Cardiac septum (tissue), 1 donor: ENCODE measurements at places on chromosomes 16 and 17.

DNA sequence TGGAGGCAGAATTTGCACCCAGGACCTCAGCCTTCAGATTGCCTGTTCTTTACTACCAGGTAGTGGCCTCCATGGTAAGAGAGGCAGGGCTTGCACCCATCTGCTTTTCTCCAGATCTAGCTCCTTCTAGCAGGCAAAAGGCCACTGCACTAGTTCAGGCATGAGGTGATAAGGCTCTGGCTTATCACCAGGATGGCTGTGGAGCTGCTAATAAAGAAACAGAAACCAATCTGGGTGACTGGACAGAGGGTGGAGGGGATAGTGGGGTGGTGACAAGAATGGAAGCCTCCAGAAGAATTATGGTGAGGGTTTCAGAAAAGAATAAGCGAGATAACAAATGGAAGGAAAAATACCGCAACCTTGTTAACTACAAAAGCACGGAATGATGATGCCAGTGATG lies 15.5 kb upstream of the SUPT4H1 start:
- no peak for DNase-seq

DNA sequence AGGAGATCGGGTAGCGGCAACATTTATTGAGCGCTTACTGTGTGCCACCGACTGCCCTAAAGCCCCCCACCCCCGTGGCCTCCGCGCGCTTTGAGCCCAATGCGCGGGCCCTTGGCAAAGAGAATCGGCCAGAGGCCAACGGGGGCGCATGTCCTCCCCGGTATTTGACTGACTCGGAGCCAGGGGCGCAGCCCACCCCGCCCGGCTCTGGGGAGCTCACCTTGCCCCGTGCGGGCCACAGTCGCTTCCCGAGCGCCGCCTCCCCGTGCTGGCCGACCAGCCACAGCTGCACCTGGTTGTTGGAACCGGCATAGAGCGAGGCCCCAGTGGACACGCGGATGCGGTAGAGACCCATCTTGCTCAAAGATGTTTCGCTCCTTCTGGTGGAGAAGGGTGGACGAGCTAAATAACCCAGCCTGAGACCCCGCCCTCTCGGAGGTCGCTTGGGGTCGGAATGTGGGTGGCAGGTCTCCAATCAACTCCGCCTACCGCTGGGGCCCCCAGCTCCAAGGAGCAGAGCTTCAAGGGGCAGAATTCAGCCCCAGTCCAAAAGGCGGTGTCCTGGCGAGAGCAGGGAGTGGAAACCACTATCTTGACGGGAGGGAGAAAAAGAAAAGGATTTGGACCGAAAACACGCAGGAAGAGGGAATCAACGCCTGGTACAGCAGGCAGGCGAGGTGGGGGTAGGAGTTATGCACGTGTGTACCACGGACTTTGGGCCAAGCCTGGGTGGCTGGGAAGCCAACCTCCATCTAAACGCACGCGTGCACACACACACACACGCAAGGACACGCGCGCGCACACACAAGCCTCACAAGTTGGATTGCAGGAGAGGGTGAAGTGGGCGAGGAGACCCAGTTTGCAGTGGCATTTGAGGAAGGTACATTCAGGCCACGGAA lies at the start of gene ALOX15:
TSS of gene ALOX15 (minus strand) at position 382 of the 899 bp plus-strand sequence. CDS start at position 355, 27 bp downstream.
- no peak for DNase-seq

GRCh38 chr16:62921904-62922303 lies 885.7 kb upstream of the CDH8 start:
- DNase-seq, result no peak

GRCh38 chr17:31726980-31727427 lies 132.0 kb downstream of the COPRS start:
- no peak for DNase-seq

GRCh38 chr16:30377050-30377811 lies 2.6 kb downstream of the MYL11 start:
- no peak for DNase-seq

GRCh38 chr16:2278956-2279800 lies 11.3 kb upstream of the RNPS1 start:
- DNase-seq, result no peak

DNA sequence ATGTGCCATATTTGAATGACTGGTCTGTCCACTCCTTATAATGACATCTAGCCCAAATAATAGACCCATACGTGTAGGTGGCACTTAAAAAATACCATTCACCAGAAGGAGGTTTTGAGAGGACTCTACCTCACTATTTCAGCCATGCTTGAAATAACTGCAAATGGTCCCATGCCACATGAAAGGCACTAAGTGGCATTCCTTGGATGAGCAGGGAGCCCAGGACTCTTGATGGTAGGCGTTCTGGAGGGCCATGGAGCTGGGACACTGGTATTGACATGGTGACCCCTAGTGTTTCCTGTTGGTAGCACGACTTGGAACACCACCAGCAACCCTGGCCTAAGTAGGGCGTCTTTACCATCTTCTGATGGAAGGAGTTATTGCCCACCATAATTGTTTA lies 148.7 kb upstream of the ZFHX3 start:
- no peak for DNase-seq

DNA sequence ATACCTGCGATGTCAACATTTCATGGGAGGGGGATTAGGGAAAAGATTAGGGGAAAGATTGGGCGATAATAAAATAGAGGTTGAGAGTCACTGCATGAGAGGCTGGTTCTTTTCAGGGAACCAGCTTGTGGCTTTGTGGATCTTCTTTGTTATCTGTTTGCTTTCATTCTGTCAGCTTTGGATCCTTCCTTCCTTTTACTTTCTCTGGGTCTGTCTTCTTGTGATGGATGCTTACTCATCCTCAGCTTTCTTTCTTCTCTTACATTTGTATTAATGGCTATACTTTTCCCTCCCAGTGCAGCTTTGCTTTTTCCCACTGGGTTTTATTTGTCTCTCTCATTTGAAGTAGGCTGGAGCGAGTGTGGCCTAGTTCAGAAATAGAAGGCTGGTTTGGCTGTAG lies 47.1 kb downstream of the RPTOR start:
- no peak for DNase-seq

- no peak for DNase-seq
These were observed 51.1 kb upstream of the SLC47A1 start for GRCh38 chr17:19482576-19482975.

DNA sequence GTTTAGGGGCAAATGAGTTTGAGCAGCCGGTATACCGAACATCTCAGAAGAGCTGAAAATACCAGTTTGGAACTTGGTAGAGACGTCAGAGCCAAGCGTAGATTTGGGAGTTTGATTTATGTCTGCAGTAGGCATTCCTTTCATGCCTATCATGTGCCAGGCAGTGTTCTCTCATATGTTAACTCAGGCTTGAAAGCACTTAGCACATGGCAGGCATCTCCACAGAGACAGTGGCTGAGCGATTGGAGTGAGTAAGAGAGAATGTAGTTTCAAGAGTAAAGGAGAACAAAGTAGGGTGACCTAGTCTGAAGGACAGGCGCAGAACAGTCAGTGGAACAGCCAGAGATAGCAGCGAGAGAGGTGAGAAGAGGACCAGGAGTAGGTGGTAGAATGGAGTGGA lies 207.0 kb downstream of the FTO start:
- no peak for DNase-seq

DNA sequence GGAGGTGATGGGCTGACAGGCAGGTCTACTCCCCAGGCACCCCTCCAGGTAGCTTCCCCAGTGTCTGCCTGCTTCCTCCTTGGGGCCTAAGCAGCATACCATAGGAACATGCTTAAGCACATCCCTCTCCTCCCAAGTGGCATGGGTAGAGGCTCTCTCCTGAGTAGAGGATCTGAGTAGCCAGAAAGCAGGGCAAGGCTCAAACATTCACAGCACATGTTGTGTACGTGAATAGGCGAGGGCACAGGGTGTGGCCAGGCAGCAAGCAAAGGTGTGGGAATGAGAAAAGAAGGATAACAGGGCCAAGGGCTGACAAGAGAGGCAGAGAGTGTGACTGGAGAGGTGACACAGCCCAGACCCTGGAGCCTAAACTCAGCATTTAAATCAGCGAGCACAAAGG lies 29.7 kb upstream of the GFOD2 start:
- no peak for DNase-seq

DNA sequence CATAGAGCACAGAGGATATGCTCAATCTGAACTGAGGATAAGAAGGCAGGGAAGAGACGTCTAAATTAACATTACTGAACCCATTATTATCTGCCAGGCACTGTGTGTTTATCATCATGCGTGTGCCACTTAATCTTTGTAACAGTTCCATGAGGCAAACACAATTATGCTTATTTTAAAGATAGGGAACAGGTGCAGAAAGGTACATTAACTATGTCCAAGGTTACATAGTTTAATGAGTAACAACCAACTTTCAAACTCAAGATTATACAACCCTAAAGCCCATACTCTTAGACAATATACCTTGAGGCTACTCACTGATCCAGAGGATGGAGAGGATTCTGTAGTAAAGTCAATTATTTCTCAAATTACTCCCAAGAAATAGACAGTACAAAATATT lies 43.2 kb downstream of the STH start:
- no peak for DNase-seq

DNA sequence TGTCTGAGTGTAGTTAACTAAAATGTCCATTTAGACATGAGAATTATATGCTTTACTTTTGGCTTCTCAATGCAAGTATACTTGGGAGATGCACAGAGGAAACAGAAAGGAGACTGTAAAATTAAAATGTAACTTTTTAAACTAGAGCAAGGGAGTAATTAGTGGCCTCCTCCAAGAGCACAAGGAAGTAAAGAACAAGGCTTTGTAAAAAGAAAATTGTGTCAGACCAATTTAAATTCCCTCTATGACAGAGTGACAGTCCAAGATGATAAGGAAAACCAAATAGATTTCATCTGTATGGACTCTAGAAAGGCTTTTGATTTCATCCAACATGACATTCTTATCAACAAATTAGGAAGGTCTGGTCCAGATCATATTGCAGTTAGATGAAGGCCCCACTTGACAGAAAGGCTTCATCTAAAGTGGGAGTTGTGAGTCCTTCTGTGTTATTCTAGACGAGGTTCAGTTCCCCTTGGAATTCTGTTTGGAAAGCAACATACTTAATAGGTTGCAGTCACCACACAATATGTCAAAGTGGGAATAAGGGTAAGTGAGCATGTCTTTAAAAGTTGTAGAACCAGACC lies 6.5 kb upstream of the CAPNS2 start:
- DNase-seq, result no peak

DNA sequence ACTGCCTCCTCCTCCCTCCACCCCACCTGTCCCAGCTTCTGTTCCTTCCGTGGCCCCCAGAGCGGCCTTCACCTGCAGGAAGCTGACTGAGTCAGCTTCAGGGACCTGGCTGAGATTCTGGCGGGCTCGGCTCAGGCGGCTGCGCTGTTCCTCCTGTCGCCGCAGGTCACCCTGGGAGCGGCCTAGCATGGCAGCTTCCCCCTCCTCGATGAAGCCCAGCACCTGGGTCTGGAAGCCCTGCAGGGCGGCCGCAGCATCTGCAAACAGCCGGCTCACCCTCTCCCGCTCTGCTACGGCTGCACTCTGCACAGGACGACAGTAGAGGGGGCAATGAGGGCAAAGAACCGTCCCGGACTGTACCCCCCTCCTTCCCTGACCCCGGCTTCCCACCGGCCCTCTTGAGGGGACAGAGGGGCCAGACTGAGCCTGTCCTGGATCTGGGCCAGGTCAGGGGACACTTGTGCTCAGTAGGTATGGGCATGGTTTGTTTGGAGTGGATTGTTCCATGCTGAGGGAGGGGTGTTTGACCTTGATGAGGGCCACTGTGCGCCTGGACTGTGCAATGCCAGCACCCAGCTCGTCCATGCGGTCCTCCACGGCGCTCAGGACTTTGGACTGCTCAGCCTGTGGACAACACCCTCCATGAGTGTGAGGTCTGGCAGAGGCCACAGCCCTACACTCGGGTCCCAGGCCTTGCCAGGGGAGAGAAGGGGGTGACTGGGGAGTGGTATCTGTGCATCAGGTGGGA lies 2.0 kb downstream of the TRIM47 start:
- DNase-seq, result no peak

DNA sequence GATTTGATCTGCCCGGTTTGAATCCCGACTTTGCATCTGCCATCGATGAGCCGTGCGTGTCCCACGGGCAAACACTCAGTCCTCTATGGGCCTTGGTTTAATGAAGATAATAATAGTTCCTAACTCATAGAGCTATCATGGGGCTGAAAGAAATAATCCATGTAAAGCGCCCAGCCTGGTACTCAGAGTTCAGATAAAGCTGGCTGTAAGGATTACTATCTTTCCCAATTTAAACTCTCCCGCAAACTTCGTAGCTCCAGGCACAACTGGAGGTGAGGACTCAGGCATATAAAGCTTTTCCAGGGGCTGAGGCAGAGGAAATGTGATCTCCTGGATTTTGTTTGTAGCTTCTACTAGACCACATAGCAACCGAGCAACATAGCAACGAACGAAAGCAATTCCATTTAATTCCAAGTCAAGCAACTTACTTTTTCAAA lies 16.3 kb downstream of the ALOX15 start:
- DNase-seq, result no peak

GRCh38 chr17:10550014-10550413 lies 556 bp upstream of the MYH2 start:
- no peak for DNase-seq

DNA sequence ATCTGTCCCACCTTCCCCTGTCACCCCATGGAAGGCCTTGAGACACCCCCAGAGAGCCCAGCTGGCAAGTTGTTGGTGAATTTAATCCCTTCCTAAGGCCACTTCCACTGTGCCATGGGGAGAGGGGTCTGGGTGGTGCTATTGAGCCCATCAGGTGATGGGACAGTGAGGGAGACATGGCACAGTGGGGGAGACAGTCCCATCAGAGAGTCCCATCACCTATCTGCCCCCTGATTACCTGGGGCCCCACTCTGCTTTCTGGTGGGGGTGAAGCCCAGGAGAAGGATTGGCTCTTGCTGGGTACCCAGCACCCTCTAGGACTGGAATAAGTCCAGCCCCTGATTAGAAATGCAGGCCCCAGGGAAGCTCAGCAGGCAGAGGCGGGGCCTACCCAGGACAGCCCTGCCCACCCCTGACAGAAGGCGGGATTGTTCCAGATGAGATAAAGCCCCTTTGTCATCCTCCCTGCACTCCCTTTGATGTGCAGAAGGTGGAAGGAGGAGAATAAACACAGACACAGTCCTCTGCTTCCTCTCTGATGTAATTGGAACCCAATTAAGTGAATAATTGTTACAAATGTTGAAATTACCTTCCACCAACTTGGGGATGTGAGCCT lies 18.9 kb downstream of the TMEM132E start:
- DNase-seq, result no peak

GRCh38 chr17:79410681-79411080 lies 200.2 kb downstream of the RBFOX3 start:
- DNase-seq, result no peak

DNA sequence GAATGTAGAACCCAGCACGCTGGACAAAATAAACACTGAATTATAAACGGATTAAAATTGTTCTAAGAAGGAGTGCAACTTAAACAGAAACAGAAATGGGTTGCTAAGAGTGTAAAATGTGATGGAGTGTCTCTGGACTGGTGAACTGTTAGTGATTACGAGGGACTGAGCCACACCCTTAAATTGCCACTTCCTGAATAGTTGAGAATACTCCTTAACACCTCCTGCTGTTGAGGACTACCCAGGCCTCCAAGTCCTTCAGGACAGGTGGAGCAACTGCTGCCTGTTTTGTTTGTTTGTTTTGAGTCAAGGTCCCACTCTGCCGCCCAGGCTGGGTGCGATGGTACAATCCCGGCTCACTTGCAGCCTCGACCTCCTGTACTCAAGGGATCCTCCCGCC lies 25.8 kb upstream of the IRF8 start:
- DNase-seq, result no peak
